Stimulated activated CD4-positive, alpha-beta T cell treated with anti-CD3 and anti-CD28 coated beads, Interleukin-2, amount 100 ng/mL, for 24 hours (primary cell): ENCODE measurements at places on chromosomes 1 and 21.

GRCh38 chr1:65165269-65165993 is 17.4 kb downstream of the AK4 start:
- DNase-seq, result no peak

- DNase-seq, result no peak
Measured at GRCh38 chr1:153429266-153430165, 13.2 kb downstream of the S100A7A start.

GRCh38 chr1:211639475-211640300 is 35.7 kb downstream of the NEK2 start:
- DNase-seq, result no peak

- peak; percentile 73 for DNase-seq
Measured at GRCh38 chr21:46184625-46185555, 631 bp upstream of the SPATC1L start.

- no peak for DNase-seq
Measured at GRCh38 chr1:27941671-27942540, 7.1 kb downstream of the SMPDL3B start.

- no peak for DNase-seq
Measured at GRCh38 chr21:28018741-28019669, 973.7 kb downstream of the LTN1 start.

GRCh38 chr1:51372561-51372960 is 42.2 kb upstream of the TTC39A start:
- no peak for DNase-seq

GRCh38 chr1:203408486-203409481 is 57.9 kb upstream of the FMOD start:
- no peak for DNase-seq

DNA sequence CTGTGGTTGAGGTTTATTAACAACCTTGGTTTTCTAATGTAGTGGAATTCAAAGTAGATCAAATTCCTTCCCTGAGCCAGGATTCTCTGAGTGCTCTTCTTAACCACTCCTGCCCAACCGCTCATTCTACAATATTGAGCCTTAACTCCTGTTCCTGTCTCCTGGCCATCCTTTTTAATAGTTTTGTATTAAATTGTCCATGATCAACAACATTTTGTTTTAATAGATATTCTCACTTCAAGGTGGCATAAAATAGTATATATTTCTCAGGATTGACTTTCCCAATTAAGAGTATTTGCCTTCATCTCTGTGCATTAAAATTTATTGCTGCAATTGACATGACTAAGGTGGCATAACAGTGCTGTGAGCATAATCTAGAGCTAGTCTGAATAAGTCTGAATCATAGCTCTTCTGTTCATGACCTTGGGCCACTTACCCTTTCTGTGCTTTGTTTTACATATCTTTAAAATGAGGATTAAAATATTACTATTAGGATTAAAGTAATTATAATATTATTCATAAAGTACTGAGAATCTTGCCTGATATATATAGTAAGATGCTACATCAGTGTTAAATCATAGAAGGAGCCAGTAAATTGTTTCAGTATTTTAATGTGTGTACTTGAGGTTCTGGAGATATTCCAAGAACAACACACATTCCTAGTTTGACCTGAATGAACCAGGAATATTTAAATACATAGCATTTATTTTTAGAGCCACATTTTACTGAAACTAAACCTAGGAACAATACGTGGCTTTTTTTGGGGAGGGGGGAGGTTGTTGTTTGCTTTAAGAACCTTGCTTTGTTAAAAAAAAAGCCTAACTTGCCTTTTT is 76.4 kb downstream of the ADGRL2 start:
- DNase-seq, result no peak

- DNase-seq, result no peak
Measured at GRCh38 chr1:59880735-59881134, 45.8 kb downstream of the CYP2J2 start.

DNA sequence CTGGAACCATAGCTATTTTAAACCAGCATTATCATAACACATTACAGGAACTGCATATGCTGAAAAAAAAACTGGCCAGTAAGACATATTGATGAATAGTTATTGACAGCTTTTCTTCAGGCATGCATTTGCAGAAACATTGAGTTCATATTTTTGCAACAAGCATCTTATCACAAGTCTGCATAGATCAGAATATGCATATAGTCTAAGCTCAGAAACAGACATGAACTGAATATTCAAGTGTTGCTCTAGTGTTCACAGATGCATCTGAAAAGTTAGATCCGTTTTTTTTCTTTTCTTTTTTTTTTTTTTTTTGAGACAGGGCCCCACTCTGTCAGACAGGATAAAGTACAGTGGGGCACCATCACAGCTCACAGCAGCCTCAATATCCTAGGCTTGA is 22.8 kb downstream of the PRMT6 start:
- DNase-seq, result no peak

GRCh38 chr21:25637851-25638659 is 1.0 kb upstream of the JAM2 start:
- DNase-seq, result no peak

- DNase-seq, result no peak
Measured at GRCh38 chr1:29372108-29372507, 135.8 kb downstream of the PTPRU start.

DNA sequence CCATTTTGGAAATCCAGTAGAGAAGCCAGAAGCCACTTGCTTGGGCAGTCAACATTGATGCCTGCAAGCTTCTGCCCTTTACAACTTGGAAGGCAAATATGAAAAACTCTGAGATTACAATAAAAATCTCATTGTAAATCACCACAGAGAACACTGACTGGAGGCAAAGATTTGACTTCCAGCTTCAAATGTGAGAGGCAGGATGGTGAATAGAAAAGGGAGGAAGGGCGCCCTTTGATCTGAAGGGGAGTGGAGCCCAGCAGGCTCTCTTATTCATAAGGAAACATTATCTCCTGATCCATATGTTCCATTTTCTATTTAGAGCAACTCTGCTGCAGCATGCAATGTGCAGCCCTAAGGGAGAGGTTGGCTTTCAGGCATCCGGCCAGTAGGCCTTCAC is 348.3 kb downstream of the AJAP1 start:
- no peak for DNase-seq

DNA sequence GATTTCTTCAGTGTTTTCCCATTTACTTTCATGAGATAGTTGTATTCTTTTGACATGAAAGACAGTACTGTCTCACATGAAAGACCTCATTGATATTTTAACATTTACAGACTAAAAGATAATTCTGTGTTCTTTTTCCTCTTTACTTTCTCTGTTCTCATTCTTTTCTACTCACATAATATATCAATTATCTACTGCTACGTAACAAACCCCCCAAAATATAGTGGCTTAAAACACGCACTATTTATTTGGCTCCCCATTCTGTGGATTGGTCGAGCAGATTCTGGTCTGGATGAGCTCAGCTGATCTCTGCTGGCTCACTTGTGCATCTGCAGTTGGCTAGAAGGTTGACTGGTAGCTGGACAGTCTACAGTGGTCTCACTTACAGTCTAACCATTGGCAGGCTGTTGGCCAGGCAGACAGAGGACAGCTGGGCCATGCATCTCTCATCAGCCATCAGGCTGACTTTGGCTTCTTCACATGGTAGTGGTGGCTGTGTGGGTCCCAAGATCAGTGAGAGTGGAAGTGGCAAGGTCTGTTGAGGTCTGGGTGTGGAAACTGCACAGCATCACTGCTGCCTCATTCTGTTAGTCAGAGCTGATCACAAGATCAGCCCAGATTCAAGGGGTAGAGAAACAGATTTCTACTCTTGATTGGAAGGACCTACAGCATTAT is 63.2 kb downstream of the MPZL1 start:
- DNase-seq, result no peak

- DNase-seq, result peak; percentile 37
Measured at GRCh38 chr1:23118957-23119792, 49.5 kb downstream of the LUZP1 start.

DNA sequence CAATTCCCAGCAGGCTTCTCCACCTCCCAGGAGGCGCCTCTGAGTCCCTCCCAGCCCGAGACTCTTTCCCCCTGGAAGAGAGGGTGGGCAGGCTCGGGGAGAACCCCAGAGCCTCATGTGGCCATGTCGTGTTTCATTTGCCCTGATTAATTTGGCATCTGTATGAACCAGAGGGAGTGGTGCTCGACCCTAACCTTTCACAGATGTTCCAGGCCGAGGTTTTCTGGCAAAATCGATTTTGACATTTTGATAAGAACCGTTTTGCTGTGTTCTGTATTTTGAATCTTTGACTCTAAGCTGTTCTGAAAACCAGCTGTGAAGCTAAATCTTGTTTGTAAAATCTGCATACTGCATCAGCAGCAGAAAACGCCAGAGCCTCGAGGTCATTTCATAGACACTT is 367.4 kb downstream of the CAMTA1 start:
- DNase-seq, result no peak

- no peak for DNase-seq
Measured at GRCh38 chr1:46747683-46748288, 28.9 kb upstream of the EFCAB14 start.

GRCh38 chr1:244349103-244349531 is 102.6 kb downstream of the ADSS2 start:
- DNase-seq, result no peak

- no peak for DNase-seq
Measured at GRCh38 chr1:36844917-36845316, 189.4 kb downstream of the GRIK3 start.

GRCh38 chr1:24015221-24016210 is 35.4 kb upstream of the SRSF10 start:
- no peak for DNase-seq

DNA sequence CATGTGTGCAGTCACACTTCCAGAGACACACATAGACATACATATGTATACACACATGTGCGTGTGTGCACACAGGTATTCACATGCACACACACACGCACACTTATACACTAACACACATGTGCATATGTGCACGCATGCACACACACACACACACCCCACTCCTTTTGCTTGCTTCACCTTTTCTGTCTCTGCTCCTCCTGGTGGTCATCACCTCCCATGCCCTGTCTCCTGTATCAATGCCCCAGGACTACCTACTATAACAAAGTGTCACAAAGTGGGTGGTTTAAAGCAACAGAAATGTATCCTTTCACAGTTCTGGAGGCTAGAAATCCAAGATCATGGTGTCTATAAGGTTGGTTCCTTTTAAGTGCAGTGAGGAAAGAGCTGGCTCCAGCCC is 27.4 kb downstream of the ETS2 start:
- DNase-seq, result peak; percentile 16

DNA sequence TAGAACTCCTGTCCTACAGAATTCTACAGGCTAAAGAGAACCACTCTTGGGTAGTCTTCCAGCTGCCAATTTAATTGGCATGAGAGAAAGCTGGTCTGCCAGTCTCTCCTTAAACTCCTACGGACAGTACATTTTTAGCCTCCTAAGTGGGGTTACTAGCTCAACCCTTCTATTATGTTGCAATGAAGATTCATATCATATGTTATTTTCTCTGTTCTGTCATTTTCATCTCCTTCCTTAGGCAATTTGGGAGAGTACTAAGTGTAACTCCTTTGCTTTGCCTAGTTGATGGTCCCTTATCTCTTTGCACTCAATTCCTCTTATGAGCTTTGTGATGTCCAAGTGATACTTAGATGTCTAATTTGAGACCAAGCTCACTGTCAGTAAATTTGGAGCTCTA is 14.0 kb downstream of the GNAT2 start:
- DNase-seq, result no peak

- no peak for DNase-seq
Measured at GRCh38 chr1:218473522-218473921, 128.4 kb downstream of the TGFB2 start.

GRCh38 chr1:164240081-164240480 is 318.9 kb upstream of the PBX1 start:
- no peak for DNase-seq

GRCh38 chr1:218538341-218538740 is 193.2 kb downstream of the TGFB2 start:
- no peak for DNase-seq

GRCh38 chr1:244395965-244396364 is 55.7 kb downstream of the ADSS2 start:
- no peak for DNase-seq

DNA sequence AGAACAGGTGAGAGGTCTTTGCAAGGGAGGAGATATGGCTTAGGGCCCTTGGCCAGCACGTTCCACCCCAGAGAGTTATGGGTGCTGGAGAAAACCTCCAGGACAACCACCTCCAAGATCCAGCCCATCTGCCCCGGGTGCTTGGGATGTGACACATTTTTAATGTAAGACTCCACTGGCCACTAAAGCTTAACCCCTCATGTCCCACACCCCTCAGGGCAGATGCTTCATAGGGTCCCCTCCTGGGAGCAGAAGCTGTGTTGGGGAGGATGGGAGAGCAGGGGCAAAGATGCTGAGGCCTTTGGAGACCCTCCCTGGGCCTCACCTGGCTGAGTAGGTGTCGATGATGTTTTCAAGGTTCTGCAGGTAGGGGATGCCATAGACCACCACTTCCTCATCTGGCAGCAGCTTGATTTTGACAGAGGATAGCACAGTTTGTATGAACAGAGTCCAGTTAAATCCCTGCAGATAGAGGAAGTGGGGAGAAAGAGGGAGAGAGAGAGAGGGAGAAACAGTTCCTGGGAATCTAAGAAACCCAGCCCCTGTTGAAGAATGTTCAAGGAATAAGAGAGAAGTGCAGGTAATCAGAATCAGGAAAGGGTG is 11.9 kb downstream of the PRXL2B start:
- no peak for DNase-seq
